ENCODE measurements at places on chromosomes 13 and 19. TPM values are rescaled to one million over a fixed set of nuclear protein-coding genes. Genes with fewer than 3 reads are reported as not detected.

The VSTM2B gene
- not detected for total RNA-seq

The PDE4A gene
- 36.8 TPM for total RNA-seq

The DZIP1 gene
- 3.9 TPM for total RNA-seq

The BRSK1 gene
- total RNA-seq: 1.6 TPM

The KIR3DL1 gene
- not detected for total RNA-seq

The ZNF836 gene
- 7.0 TPM for total RNA-seq

The RNASEH2A gene
- total RNA-seq: 6.3 TPM

The PSG11 gene
- total RNA-seq: not detected

The KLK12 gene
- not detected for total RNA-seq

The CEACAM20 gene
- not detected for total RNA-seq

The ADPRHL1 gene
- total RNA-seq: 506 TPM

The TMEM150B gene
- 1.7 TPM for total RNA-seq

The CYP4F2 gene
- total RNA-seq: not detected

The OR7C1 gene
- not detected for total RNA-seq

The KL gene
- total RNA-seq: 1.4 TPM

Data from Right ventricle myocardium superior (tissue), 1 donor.